Activated CD4-positive, alpha-beta T cell treated with anti-CD3 and anti-CD28 coated beads, Interleukin-2, amount 10 ng/mL, durations not matched to agents 24 days and 14 days (primary cell): ENCODE measurements at places on chromosomes 7 and 10.
A peak's percentile ranks its signal among the peaks of the same experiment; 100 is the strongest.

GRCh38 chr7:5528071-5528814 lies 104.6 kb upstream of the TNRC18 start:
- DNase-seq: peak; percentile 82

GRCh38 chr10:105682911-105683310 lies 1041.8 kb downstream of the SORCS3 start:
- DNase-seq: no peak

GRCh38 chr7:114229246-114229645 lies 185.4 kb upstream of the FOXP2 start:
- no peak for DNase-seq

DNA sequence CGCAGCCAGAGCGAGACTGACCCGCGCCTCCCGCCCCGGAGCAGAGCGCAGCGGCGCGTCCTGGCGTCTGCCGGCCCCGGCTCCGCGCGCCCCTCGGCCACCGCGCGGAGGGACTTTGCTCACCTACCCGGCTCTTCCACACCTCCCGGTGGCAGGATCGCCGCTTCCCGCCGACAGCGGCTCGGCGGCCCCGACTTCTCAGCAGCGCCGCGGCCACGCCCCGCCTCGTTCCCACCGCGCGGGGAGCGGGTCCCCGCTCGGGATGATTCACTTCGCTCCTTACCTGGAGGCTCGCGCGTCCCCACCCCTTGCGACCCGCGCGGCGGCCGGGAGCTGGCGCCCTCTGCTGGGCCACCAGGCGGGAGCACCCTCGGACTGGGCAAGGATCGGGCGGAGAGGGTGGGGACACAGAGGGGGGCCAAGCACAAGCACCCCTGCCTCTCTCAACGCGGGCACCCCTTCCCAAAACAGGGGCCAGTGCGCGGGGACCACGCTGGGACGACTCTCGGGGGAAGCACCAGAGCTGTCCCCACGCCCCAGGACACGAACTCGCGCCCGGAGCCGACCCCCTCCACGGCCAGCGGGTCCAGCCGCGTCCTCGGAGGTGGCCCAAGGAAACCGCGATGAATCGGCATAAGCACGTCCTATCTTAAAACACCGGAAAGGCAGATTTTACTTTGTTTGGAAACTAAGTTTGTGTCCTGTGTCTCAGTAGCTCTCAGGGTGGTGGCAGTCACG lies 101.0 kb upstream of the SVIL start:
- DNase-seq: peak; percentile 95

- peak; percentile 81 for DNase-seq
These were observed at the start of gene SH2B2 for GRCh38 chr7:102286237-102287110. Gene SH2B2, plus strand, starts transcription at chr7:102286868. Its CDS starts 13,683 bp downstream, at chr7:102300551.

DNA sequence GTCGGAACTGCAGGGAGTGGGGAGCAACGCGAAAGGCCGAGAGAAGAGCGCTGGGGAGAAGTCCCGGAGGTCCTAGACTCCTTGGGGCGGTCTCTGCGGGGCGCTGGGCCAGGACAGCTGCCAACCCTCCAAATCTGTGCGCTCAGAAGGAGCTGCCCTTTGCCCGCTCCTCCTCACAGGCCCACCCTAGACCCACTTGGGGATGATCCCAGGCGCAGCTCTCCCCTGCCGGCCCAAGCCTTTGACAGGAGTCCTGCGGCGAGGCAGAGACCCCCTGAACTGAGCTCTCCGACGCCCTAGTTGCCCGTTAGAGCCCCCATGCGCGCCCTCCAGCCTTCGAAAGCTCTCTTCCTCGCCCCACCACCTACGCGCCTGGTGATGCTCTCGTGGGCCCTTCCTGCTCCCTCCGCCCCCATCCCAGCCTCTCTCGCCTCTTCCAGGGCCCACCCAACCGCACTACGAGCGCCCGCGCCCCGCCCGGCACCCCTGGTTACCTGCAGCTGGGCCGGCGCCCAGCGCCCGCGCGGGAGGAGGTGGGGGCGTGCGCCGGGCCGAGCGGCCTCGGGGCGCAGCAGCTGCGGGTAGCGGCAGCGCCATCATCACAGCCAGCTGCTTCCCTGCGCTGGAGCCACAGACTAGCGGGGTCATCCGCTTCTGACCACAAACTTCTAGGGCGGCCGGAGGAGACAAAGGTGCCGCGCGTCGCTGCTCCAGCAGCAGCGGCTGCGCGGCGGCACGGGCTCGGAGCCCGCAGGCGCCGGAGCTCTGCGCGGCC lies 353.4 kb downstream of the DNAJB6 start:
- no peak for DNase-seq

GRCh38 chr7:24477398-24478136 lies 95.7 kb upstream of the PALS2 start:
- no peak for DNase-seq

GRCh38 chr10:75428434-75429158 lies 2.8 kb upstream of the LRMDA start:
- no peak for DNase-seq
